Motor neuron (in vitro differentiated cells): ENCODE measurements at places on chromosomes 4 and X. TPM values are rescaled to one million over a fixed set of nuclear protein-coding genes. Genes with fewer than 3 reads are reported as not detected.

Gene PWWP3B
- total RNA-seq = not detected in 2 replicates

Gene PDGFRA
- 3.9 and 6.9 TPM in 2 replicates for total RNA-seq

Gene GAGE12J
- total RNA-seq = not detected in 2 replicates

Gene CFAP47
- 18.0 and 18.5 TPM in 2 replicates for total RNA-seq

Gene BEX1
- not detected in 2 replicates for total RNA-seq

Gene CFAP299
- 0.62 and 0.67 TPM in 2 replicates for total RNA-seq

Gene SPANXA1
- total RNA-seq = not detected in 2 replicates

Gene HTRA3
- 1.1 TPM in 2 replicates for total RNA-seq

DNA sequence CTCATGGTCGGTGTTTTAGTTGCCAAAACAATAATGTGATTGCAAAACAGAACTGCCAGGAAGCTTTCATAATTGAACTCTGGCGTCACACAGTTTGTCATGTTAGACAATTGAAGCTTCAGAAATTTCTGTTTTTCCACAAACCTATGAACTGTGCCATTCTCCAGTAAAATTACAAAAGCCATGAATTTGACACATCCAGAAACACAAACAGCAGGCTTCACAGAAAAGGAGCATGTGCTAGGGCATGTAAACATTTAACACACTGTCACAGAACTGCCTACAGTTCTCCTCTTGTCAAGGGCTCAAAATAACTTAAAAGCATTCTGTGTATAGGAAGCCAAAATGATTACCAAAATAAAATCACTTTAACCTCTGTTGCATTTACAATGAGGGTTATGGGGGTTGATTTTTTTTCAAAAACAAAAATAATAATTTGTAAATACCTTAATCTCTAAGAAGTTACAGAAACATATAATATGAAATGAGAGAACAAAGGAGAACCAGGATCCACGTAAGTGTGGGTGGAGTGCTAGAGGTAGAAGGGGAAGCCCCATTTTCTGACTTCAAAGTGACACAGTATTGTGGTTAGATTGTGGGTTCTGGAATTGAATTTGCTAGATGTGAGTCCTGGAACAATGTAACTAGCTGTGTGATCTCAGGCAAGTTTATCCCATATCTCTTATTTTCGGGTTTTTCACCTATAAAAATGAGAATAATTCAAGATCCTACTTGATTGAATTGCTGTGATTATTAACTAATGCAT is 295.0 kb downstream of the CENPC start:
- ATAC-seq = no peak

GRCh38 chrX:23292988-23293651 is 41.5 kb upstream of the PTCHD1 start:
- ATAC-seq = peak; percentile 76

DNA sequence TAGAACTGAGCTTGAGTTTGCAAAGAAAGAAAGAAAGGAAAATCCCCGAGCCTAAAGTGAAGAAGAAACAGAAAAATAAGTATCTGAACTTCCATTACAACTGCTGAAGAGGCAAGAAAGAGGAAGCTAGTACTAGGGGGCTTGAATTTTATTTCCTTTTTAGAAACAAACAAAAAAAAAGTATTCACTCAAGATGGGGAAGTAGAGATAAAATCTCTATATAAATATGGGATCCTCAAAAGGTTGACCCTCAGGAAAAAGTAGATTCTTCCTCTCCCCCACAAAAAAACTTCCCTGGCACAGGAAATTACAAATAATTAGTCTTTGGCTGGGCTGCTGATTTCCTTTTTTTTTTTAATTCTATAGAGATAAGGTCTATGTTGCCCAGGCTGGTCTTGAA is 16.0 kb downstream of the LRBA start:
- no peak for ATAC-seq

DNA sequence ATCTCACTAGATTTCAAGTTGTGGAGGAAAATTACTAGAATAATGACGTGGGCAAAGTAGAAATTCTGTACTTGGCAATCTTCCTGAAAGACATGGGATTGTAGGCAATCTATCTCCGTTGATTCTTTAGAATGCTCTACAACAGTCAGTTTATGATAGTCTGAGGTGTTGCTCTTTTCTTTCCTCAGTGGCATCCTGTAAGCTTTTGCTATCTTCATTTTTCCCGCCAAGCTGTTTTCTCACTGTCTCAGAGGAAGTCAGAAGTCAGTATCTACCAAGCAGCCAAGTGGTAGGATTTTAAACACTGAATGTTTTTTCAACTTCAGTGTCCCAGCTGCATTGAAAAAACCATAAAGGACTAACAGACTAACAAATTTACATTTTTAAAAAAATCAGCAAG is 23.7 kb downstream of the PCDH7 start:
- ATAC-seq = no peak

DNA sequence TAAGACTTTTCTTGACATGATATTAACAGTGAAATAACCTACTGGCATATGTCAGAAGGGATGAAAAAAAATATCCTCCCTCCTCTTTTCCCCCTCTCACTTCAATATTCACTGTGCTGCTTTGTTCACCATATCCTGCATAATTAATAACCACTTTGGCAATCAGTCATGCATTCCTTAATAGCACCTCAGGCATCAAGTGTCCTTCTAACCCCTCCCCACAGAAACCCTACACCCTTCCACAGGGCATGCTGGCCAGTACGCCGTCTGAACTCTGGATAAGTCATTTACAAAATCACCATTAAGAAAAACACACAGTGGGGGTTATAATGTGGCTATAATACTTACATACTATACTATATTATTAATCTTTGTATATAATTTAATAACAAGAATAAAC is 165.9 kb downstream of the PDGFC start:
- no peak for ATAC-seq

DNA sequence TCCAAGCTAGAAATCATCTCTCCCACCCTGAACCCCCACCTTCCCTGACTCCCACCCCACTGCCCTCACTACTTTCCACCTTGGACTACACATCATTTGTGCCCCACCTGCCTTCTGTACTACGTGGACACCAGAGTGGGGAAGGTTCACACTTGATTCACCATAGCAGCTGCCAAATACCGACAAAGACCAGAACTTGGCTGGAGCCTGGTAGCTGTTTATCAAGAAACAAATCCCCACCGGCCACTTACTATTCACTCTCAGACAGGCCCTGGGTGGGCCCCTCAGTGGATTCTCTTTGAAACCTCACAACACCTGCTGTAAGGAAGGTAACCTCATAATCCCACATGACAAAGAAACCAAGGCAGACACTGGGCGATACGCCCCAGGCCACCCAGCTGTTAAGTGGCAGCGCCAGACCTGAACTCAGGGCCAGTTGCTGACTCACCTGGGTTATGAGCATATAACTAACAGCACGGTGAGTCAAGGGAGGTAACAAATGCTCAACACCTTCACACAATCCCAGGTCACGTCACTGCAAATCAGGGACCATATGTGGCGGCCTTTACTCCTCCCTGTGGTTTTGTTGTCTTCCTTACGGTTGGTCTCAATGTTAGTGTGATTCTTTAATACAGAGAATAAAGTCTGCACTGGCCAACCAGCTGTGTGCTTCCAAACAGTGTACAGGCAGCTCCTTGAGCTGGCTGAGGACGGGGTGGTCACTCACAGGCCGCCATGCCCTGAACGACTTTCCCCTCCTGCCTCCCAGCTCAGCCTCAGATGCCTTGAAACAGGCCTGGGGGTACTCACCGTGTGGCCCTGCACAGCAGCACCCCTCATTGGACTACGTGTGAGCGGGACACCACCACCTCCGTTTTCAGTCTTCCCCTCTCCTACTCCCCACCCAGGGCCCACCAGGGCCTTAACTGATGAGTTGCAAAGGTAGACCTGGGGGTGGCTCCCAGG is 7.5 kb downstream of the WDR1 start:
- ATAC-seq = no peak

- ATAC-seq = peak; percentile 27
Measured at GRCh38 chrX:133649651-133650050, 234.4 kb upstream of the GPC4 start.

DNA sequence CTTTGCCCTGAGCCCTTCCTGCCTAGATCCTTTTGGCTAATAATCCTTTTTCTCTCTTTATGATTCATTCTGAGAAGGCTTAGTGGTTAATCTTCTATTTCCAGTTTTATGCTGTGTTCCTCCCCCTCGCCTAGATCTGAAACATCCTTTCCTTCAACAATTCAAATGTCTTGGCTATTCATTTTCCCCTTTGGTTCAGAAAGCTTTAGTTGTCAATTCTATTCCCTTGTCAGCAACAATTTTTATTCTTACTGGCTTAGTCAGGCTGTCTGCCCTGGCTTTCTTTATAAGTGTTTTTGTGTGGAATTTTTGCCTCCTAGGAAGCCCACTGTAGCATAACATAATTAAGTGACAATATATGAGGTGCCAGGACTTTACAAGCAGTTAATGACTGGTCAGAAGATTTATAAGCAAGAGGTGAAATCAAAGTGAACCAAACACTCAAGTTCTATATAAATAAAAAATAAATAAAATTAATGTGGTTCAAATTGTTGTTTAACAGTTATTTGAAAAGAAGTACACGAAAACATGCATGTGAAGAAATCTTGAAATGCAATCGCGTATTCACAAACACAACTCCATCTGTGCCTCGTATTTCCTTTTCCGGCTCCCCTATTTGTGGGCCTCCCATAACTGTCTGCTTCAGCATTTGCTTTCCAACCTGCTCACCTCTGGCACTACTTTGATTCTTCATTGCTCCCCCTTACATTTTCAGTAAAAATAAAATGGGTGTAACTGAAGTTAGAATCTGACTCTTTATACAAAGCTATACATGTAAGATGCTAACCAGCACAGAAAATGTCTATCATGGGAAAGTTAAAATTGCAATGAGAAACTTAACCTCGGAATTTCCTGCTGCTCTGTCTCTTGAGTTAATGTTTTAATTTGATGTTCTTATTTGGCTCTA is 235.4 kb downstream of the SPRY1 start:
- ATAC-seq = peak; percentile 79

- ATAC-seq = peak; percentile 54
Measured at GRCh38 chr4:186918466-186918865, 194.8 kb upstream of the FAT1 start.

- peak; percentile 78 for ATAC-seq
Measured at GRCh38 chr4:13990596-13991589, 363.4 kb upstream of the BOD1L1 start.

DNA sequence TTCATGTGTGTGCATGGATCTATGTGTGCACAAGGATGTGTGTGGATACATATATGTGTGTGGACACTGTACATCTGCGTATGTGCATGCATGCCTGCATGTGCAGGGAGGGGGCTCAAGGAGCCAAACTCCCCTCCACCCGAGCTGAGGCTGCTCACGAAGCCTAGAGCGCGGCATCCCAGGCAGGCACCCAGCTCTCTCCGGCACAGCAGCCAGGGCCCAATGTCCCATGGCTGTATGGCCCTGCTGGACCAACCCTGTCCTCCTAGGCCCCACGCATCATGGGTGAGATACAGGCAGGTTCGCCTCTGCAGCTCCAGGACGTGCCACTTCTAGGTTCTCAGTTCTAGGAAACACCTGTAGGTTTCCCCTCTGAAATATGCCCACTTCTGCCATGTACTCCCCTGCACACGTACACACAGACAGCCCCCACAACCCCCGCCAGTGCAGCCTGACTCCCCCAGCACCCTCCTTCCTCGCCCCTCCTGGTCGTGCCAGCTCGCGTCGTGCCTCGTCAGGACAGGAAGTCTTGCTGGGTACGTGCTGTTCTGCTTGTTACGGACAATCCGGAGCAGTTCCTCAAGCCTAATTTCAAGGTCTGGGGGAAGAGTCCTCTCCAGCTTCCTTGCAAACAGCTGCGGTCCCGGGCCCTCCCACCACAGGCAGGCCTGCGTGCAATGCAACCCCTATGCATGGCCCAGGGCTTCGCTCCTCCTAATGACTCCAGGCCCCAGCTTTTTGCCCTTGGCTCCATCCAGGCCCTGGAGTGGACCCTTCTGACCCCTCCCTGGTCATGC is 3.2 kb upstream of the ADRA2C start:
- no peak for ATAC-seq

DNA sequence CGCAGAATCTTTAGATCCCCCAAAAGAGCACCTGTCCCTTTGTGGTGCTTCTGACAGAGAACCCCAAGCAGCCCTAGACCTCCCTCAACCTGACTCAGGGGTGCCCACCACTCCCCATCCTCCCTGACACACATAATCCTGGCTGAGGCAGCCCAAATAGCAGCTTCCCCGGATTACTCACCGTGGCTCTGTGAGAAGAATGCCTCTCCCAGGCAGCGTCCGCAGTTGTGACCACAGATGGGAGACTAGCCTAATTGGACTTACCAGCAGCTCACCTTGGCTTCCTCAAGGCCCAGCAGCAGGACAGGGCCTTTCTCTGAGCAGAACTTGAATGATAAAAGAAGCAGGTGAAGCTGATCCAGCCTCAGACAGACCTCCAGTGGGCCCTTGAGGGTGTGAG is 10.3 kb upstream of the ODAPH start:
- no peak for ATAC-seq

DNA sequence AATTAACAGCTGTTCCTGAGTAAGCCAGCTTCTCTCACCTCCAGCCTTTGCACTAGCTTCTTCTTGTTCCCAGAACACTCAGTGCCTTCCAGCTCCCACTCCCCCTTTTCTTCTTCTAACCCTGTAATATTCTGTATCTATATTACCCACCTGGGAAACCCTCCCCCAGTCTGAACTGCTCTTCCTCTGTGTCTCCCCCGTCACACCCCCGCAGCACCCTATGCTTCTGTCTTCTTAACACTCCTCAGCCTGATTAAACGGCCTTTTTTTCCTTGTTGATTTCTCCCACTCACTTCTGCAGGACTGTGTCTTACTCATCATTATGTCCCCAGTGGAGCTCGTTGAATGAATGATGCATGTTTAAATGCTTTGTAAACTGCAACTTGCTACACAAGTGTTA is 9.0 kb upstream of the LONRF3 start:
- ATAC-seq = no peak

- ATAC-seq = no peak
Measured at GRCh38 chr4:152229782-152230289, 306.1 kb downstream of the FBXW7 start.

DNA sequence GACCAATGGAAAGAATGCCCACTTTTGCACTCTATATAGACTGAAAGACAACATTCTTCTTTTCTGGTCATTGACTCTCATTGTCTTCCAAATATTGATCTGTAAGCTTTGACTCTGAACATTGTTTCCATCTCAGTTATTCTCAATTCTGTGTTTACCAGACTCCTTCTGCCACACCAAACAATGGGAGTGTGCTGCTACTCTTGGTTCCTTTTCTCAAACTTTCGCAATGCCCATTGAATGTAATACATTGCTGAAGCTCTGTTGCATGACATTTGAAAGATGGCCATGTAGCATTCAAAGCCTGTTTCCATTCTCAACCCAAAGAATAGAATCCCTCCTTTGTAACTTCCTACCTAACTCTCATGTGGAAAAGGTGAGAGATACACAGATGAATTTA is 136.2 kb downstream of the BTC start:
- ATAC-seq = no peak

GRCh38 chr4:30756553-30756952 is 36.4 kb downstream of the PCDH7 start:
- no peak for ATAC-seq
